ENCODE measurements at places on chromosomes 5 and 9. TPM values are rescaled to one million over a fixed set of nuclear protein-coding genes. Genes with fewer than 3 reads are reported as not detected.

DNA sequence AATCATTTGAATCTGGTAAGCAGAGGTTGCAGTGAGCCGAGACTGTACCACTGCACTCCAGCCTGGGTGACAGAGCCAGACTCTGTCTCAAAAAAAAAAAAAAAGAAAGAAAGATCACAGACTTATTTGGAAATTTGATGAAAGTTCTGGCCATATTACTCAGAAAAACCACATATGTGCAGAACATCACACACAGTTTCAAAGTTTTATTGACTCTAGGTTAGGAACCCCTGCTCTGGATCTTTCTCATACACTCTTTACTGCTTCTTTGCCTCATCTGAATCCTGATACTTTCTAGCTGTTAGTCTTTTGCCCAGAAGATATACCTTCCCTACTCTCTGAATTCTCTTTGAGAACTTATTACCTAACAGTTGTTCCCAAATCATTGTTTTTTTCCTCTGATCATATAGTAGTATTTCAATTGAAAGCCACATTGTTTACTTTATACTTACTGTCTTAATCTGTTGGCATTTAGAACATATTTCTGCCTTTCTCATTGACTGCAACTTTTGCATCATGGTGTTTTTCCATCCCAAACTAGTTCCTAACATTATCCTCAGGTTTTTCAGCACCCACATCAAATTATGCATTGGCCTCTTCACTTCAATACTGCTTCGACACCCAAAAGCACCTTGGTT, 68.7 kb downstream of the LNPEP start:
- no peak overlapping the region for H3K27ac ChIP-seq
- peaks cover 5% of the 10 kb centered on the region for H3K4me1 ChIP-seq
- H3K36me3 ChIP-seq: peaks cover 26% of the 10 kb centered on the region

DNA sequence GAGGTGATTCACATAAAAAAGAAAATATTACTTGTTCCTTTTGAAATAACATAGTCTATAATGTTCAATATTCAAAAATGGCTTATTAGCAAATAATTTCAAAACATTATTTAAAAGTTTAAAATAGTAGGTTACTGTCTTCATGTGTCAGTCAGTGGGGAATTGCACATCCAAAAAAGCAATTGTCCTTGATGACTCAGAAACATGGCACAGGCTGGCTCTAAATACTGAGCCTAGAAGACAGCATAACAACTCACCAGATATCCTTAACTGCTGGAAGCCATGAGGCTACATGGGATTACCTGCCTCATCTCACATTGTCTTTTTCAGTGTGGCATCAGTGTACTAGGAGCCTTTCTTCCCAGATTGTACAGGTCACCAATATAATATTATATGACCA, 439.5 kb upstream of the RGMB start:
- no peaks in the 10 kb centered on the region for H3K4me1 ChIP-seq
- H3K27me3 ChIP-seq: no peaks in the 10 kb centered on the region
- no peak for DNase-seq
- no peaks in the 10 kb centered on the region for H3K36me3 ChIP-seq
- H3K4me3 ChIP-seq: no peak overlapping the region

HTR4 gene
- polyA plus RNA-seq: 4.7 TPM

DNA sequence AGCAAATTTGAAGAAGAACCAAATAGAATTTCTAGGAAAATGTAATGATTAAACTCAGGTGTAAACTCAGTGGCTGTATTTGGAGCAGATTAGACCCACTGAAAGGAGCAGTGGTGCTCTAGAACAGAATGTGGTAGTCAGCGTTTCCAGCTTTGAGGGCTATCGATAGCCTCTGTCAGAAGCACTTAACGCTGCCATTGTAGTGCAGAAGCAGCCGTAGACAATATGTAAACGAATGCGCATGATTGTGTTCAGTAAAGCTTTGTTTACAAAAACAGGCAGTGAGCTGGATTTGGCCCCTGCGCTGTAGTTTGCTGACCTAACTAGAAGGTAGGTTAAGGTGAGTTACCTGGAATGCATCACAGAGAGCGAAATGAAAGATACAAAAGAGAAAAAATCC, 72.0 kb downstream of the FAM78A start:
- no peak overlapping the region for H3K4me3 ChIP-seq
- peaks cover 62% of the 10 kb centered on the region for H3K36me3 ChIP-seq
- H3K4me1 ChIP-seq: no peaks in the 10 kb centered on the region
- no peak for DNase-seq
- no peaks in the 10 kb centered on the region for H3K27me3 ChIP-seq
- H3K27ac ChIP-seq: no peak overlapping the region

DNA sequence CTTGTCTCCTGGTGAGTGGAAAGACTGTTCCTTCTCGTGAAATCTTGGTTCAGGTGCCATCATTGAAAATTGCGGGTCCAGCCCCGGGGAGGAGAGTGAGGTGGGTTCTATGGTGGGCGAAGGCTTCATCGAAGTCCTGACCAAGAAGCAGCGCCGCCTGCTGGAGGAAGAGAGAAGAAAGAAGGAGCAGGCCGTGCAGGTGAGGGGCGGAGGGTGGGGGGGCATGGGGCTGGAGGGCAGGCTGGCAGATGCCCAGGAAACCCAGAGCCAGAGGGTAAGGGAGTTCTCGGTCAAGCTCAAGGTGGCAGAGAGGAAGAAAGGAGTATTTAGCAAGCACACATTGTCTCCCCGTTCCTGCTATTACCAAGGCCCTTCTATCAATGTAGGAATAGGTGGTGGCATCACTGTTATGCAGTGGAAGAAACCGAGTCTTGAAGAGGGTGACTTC, 24.3 kb upstream of the POMT1 start:
- H3K27me3 ChIP-seq: no peaks in the 10 kb centered on the region
- no peak for DNase-seq
- no peaks in the 10 kb centered on the region for H3K4me1 ChIP-seq
- no peak overlapping the region for H3K4me3 ChIP-seq
- H3K36me3 ChIP-seq: peaks cover 97% of the 10 kb centered on the region

Data from large intestine (tissue), 12 donors.